Activated T-helper 17 cell treated with anti-CD3 and anti-CD28 coated beads, Interleukin-2, amount 50 U/mL, for 72 hours (primary cell): ENCODE measurements at places on chromosomes 1 and 21. TPM values are rescaled to one million over a fixed set of nuclear protein-coding genes. Genes with fewer than 3 reads are reported as not detected.

Gene RGS8
- 0.04 TPM for total RNA-seq

DNA sequence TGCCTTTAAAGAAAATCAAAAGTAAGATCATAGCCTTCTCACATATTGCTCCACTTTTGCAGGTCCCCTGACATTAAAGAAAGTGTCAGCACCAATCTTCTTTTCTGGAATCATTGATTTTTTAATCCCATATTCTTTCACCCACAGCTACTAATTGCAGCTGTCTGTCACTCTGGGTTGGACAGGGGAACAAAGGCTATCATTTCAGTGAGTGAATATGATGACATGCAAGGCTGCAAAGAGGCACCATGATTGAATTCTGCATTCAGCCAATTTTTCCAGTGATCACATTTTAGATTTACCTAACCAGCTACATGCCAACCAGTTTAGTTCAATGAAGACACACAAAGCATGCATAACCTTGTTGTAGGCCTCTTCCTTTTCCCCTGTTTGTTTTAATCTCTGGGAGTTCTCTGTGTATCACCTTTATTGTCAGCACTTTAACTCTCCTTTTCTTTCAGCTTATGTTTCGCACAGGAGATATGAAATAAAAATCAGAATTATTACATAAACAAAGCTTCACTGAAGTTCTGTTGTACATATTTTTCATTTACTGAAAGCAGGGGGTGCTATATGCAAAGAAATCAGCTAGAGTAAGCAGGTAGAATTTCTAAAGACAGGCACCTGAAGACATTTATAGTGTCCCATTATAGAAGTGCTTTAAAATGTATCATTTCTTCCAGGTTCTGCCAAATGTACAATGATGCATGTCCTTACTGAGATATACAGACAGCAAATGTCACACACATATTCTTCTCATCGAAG lies 584.8 kb downstream of the PLA2G4A start:
- ATAC-seq: no peak

- no peak for ATAC-seq
Measured at GRCh38 chr1:50462964-50463363, 39.7 kb upstream of the DMRTA2 start.

Gene HSPB7
- not detected for total RNA-seq
